Cardiac muscle cell (in vitro differentiated cells and primary cell): ENCODE measurements at places on chromosomes 7 and 10. TPM values are rescaled to one million over a fixed set of nuclear protein-coding genes. Genes with fewer than 3 reads are reported as not detected.

- no peak overlapping the region for H3K4me3 ChIP-seq
- H3K36me3 ChIP-seq: no peaks in the 10 kb centered on the region
- no peaks in the 10 kb centered on the region for H3K27me3 ChIP-seq
- H3K27ac ChIP-seq: no peak overlapping the region
- no peak for DNase-seq
Measured at GRCh38 chr7:38795593-38795992, 113.4 kb downstream of the VPS41 start.

GRCh38 chr7:44224080-44224973 is 23.5 kb downstream of the YKT6 start:
- H3K4me3 ChIP-seq: no peak overlapping the region
- DNase-seq: no peak
- no peak overlapping the region for H3K27ac ChIP-seq
- H3K4me1 ChIP-seq: peaks cover 10% of the 10 kb centered on the region

GRCh38 chr7:127080576-127080975 is 172.2 kb downstream of the GRM8 start:
- H3K27ac ChIP-seq: no peak overlapping the region
- no peak overlapping the region for H3K4me3 ChIP-seq
- no peaks in the 10 kb centered on the region for H3K4me1 ChIP-seq
- DNase-seq: no peak

Gene HGF
- 0.11 and 0.66 TPM in 2 replicates for total RNA-seq
